GM13977 (cell line): ENCODE measurements at places on chromosomes 4 and X.

DNA sequence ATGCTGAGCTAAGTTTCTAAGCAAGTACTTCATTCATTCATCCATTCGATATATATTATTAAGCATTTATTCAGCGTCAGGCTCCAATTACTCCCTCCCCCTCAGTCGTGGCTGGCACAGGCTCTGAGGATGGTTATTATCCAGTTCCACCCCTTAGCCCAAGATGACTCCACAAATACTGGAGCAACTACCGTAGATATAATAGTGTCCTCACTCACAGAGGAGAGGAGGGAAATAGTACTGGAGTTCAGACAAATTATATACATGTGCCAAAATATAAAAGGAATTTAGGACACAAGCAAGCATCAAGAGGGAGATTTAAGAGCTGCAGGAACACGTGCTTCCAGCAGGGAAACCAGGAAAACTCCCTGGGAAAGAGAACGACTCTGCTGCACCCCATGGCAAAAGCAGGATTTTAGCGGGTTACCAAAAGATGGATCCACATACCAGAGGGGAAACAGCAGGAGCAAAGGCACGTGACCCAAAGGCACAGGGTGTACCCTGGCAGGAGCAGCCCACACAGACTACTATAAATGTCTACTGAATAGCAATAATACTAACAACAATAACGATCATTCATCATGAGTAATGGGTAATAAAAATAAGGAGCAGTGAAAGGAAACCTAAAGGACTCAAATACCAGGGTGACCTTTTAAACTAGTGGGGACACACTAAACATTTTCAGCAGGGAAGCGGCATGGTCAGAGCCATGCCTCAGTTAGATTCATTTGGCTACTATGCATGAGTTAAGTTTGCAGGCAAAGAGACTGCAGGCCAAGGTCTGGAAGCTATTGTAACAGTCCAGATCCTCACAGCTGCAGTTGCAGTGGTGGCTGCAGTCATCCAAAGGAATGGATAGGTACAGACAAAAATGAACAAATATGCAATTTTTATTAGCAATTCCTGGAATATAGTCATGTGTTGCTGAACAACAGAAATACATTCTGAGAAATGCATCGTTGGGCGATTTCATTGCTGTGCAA is 153.7 kb downstream of the APBB2 start:
- no peak for DNase-seq

- peak; percentile 85 for DNase-seq
These were observed 15.3 kb downstream of the CPZ start for GRCh38 chr4:8607603-8608481.

GRCh38 chr4:40170588-40170987 is 26.2 kb upstream of the RHOH start:
- DNase-seq: no peak

GRCh38 chrX:118566359-118566758 is 70.7 kb downstream of the DOCK11 start:
- no peak for DNase-seq

GRCh38 chrX:19864736-19865135 is 22.7 kb downstream of the SH3KBP1 start:
- DNase-seq: no peak

DNA sequence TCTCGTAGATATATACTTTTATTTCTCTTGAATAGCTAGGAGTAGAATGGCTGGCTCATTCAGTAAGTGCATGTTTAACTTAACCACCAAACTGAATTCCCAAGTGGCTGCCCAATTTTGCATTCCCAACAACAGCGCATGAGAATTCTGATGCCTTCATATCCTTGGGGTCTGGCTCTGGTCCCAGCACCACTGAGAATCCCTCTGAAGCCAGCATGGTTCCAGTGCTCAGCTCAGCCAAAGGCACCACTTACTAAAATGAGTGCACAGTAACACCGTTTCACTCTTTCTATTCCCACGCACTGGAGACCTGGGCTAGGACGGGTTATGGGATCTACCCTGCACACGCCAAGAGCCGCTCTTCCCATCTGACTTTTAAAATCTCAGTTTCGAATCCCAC is 60.4 kb downstream of the CASP3 start:
- no peak for DNase-seq

GRCh38 chrX:21056622-21057021 is 317.6 kb upstream of the CNKSR2 start:
- DNase-seq: no peak

GRCh38 chr4:912548-913279 is 19.4 kb downstream of the GAK start:
- DNase-seq: no peak

- no peak for DNase-seq
These were observed 50.6 kb downstream of the ZNF157 start for GRCh38 chrX:47420962-47421361.

DNA sequence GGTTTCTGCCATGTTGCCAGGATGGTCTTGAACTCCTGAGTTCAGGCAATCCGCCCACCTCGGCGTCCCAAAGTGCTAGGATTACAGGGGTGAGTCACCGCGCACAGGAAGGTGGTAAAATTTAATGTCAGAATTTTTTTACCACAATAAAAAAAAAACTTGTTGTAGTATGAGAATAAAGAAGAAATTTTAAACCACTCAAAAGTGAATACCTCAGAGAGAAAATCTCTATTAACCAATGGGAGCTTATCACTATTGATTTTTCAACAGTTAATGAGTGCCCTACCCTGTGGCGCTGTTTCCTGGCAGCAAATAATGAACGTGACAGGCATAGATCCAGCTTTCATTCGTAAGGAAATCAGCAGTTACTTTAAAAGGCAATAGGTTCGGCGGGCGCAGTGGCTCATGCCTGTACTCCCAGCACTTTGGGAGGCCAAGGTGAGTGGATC is 32.7 kb upstream of the SLC25A4 start:
- no peak for DNase-seq

DNA sequence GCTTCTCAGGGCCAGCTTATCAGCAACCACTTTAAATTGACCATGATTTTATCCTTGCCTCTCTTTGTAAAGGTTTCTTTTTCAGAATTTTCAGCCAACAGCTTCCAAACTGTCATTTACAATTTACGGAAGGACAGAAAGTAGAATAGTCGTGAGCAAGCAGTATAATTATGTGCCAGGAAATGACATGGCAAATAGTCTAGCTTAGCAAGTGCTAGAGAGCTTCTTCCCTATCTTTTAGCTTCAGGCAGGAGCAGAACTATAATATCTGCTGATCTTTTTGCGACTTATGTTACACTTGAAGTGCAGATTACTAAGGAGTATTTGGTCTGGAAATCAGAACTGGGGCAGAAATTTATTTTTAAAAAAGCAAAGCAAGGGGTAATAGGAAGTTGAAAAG is 123.0 kb upstream of the AP1S2 start:
- no peak for DNase-seq

GRCh38 chr4:172207886-172208285 is 394.7 kb downstream of the GALNTL6 start:
- no peak for DNase-seq

DNA sequence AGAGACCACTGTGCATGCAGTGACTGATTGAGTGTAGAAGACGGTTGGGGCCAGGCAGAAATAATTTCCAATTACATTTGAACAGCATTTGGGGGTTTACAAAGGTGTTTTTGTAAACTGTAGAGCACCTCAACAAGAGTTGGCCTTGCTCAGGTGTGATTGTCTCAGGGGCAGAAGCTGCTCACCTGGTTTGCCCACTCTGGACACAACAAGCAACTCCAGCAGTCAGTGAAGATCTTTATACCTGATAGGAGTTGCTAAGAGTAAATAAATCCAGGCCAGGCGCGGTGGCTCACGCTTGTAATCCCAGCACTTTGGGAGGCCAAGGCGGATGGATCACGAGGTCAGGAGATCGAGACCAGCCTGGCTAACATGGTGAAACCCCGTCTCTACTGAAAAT is 221.3 kb downstream of the RAB28 start:
- DNase-seq: no peak

DNA sequence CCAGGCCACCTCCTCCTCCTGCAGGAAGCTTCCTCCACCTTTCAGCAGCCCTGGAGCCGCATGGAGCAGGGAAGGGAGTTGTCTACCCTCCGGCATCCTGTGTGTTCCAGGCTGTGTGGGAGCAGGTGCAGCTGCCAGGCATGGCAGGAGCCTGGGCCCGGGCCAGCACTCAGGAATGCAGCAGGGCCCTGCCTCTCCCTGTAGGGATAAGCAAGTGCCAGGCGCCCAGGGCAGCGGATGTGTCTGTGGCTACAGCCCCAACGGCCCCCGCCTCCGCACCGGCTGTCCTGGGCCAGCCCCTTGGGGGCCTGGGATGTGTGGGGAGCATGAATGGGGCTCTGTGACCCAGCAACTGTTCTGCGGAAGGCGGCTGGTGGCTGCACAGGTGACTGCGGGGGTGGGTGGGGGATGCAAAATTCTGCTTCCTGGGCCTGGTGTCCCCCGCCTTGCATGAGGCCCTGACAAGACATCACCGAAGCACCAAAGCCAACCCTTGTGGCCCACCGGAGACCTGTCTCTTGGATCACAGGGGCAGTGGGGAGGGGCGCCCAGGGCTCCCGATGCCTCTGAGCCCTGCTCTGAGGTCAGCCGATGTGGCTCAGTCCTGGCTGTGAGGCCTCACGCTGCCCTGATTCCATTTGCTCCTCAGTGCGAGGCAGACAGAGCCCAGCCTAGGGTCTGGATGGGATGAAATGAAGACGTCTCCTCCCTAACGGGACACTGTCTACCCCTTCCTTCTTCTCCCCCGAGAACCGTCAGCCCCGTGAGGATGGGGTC is 1.4 kb upstream of the DOK7 start:
- no peak for DNase-seq

DNA sequence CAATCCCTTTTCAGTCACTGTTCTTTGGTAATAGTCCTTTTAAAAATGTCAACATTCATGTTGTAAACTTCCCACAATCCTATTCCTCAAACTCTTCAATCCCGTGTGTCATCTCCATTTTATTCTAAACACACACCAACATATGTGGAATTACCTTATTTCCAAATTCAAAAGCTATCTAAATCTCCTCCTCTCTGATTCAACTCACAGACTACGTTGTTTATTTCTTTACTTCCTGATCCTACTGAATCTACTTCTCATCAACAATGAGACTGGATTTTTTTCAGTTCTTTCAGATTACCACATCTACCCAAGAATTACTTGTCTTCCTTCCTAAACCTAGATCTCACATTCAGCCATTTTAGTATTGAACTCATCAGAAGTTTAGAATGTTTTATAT is 188.2 kb downstream of the GABRB1 start:
- no peak for DNase-seq

DNA sequence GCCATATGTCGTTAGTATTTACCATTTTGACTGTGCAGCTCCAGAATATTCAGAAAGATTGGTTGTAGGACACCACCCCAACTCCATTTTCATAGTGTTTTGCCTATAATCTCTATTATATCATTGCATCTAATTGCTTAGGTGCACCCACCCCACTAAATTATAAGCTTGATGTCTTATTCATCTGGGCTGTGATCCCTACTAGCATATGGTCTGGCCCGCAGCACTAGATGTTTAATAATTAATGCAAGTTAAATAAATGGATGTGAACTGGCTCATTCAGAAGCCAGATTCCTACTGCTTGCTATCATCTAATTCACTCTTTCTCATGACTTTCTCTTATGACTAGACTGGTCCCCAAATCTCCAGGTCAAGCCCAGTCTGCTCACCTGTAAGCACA is 143.5 kb downstream of the RELL1 start:
- DNase-seq: no peak

- DNase-seq: no peak
These were observed 19.7 kb downstream of the NOP14 start for GRCh38 chr4:2943364-2944090.

DNA sequence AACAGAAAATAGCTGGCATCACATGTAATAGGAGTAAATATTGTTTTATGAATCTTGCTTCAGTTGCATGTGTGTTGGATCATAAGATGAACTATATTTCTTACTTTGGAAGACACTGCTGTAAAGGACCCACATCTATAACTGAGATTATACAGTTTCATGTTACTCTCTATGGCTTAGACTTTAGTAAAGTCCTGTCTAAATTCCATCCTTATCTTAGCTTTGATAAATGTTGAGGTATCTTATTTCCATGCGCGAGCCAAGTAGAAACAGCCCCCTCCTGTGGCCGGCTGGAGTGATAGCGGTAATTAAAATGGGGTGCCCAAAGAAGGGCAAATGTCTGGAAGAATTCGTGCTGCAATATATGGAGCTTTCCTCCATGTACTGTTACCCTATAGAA is 43.0 kb downstream of the CCDC158 start:
- DNase-seq: peak; percentile 27

GRCh38 chr4:186485561-186486062 is 69.8 kb downstream of the MTNR1A start:
- DNase-seq: no peak

GRCh38 chr4:65515646-65516045 is 154.6 kb downstream of the EPHA5 start:
- DNase-seq: no peak

DNA sequence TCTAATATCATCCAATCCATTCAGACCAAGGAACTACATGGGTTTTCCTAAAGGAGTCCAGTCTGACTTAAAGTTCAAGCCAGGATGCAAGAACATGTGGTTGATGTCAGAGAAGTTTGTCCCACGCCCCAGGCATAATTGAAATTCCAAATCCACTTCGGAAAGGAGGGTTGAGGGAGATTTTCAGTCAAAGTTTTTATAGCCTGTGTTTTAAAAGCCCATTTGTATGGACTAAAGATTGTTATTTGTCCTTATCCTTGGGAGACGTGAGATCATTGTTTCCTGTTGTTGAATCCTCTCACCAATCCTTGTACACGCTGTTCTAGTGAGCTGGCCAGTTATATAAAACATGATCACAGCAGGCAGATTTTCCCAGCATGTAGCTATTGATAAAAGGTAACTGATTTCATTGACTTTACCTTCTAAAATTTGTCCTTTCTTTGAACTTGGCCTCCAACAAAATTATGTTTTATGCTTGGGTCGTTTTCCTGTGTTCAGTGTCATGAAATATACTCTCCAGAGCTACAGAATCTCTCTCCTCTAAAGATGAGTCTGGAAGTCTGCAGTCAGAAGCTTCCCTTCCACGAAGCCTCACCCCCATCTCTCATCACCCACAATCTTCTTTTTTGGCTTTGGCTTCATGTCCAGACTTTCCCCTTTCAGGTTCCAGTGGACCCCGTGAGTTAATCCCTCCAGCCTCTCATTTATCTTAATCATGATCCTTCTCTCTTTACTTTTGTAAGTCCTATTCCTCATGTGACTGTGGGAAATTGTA is 92.9 kb downstream of the ATP10D start:
- no peak for DNase-seq

GRCh38 chr4:151415978-151416377 is 7.0 kb downstream of the FHIP1A start:
- DNase-seq: no peak

DNA sequence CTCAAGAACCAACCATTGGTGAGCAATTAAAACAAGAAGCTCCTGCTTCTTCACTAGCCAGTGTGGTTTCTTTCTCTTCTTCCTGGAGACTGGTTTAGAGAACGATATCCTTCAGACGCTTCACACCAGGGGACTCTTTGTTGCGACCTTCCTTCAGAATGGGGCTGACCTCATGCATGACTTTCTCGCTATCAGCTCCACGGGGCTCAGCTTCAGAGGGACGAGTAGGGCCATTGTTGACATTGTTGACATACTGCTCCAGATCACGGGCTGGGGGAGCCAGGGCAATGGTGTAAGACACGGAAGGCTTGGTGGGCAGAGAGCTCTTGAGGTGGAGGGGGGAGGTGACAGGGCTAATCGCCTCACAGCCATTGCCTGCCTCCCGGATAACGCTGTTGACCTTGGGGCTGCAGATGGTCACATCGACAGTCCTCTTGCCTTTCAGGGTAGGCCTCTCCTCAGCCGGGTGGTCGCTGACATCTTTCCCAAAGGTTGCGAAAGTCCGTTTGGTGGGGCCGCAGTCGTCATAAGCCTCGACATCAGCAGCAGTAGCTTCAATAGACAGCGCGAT is 113.8 kb downstream of the PCDH19 start:
- no peak for DNase-seq
